Posterior vena cava (tissue), 2 donors: ENCODE measurements at places on chromosomes 6 and 20. TPM values are rescaled to one million over a fixed set of nuclear protein-coding genes. Genes with fewer than 3 reads are reported as not detected.

The CCDC170 gene
- 1.3 TPM for total RNA-seq

DNA sequence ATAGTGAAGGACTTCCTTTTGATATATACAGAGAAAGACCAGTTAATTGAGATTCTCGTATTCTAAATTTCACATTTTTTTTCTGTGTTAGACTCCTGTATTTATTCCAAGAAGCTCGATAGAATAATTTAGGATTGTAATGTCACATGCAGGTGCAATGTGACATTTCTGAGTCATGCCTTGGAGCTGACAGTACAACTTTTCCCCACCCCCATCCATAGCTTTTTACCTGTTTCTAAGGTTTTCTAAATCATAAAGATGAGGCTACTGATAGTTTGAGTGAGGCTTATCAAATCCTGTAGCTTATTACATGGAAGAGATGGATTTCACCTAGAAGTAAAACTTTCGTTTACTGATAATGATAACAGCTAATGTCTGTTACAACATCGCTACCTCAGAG, 37.6 kb downstream of the FLRT3 start:
- DNase-seq = no peak

GRCh38 chr6:110064744-110065524, 86.8 kb downstream of the GPR6 start:
- DNase-seq = no peak

The PRDM13 gene
- not detected for total RNA-seq

The RGS17 gene
- total RNA-seq = 0.62 TPM

The NKX2-2 gene
- total RNA-seq = 0.23 TPM

The DUSP15 gene
- total RNA-seq = 0.90 TPM

DNA sequence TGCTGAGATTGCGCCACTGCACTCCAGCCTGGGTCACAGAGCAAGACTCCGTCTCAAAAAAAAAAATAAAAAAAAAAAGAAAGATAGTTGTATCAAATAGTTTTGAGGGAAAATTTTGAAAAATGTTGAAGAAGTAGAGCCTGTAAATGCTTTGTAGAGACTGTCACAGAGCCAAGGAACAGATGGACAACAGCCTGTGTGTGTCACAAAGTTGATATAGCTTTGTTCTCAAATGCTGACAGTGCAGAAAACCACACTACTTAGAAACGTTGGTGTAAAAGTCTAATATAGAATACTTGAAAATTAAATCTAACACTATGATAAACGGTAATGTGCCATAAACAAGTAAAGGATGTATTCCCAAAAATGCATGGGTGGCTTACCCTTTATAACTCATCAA, 25.4 kb downstream of the PTK7 start:
- DNase-seq = no peak
